ENCODE measurements at places on chromosomes 7 and 10.

GRCh38 chr7:19713676-19714075, 4.8 kb upstream of the POLR1F start:
- DNase-seq, result no peak

DNA sequence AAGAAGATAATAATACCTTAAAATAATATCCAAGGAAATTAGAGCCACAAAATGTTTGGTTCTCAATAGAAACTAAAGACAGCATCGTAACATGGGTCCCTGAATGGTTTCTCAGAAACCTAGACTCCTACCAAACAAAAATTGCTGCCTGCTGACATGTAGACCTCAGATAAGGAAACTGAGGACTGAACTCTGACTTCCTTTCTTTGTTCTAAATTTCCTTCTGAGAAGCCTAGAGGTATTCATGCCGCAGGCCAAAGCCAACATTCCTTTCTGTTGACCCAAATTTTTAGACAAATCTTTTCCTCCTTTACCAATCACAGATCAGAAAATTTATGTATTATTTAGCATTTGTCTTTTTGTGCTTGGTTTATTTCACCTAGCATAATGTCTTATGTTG, 816.7 kb upstream of the PHF14 start:
- no peak for DNase-seq

DNA sequence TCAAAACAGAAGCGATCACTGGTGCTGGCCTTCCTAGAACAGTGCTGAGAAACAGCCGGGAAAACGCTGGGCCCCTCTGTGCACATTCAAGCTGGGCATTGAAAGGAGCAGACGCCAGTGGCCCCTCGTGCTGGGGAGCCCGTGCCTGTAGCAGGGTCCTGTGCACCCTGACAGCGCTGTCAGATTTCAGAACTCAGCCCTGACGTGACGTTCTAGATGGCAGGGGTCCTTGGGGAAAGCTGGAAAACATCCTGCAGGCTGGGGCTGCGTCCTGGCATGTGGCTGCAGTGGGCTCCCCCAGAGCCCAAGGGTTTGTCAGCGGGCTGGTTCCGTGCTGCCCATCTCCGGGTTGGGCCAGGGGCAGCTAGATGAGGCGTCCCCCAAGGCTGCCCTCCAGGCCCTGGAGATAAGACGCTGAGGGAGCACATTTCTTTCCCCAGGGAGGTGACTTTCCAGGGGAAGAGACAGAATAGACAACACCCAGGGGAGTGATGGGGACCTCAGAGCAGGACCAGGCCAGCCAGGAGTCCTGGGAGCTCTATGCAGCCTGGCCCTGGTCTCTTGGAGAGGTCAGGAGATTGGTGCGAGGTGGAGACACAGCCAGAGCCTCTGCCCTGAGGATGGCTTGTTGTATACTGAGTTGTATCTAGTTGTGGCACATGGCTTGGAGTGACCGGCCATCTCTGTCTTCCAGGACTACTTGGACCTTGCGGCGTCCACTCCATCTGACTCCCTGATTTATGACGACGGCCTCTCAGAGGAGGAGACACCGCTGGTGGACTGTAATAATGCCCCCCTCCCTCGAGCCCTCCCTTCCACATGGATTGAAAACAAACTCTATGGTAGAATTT, 12.1 kb upstream of the CSGALNACT2 start:
- no peak for DNase-seq

- no peak for DNase-seq
Observed at GRCh38 chr10:72561745-72562166, 64.1 kb downstream of the MICU1 start.

DNA sequence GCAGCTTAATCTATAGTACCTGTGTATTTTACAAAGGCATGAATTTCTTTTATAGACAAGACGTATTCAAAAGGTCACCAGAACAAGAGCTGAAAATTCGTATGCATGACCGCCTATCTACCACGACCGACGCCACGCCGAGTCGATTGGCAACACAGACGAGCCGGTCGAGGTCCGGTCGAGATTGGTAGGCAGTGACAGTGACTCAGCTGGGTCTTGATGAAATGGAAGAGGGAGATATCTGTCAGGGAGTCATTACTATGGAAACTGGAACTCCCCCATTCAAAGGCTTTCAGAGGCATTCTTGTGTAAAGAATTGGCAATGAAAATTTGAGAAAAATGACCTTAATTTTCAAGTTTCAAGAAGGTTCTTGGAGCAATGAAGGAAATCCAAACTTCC, 2.1 kb downstream of the ATP5MK start:
- DNase-seq, result no peak

- no peak for DNase-seq
Observed at GRCh38 chr10:31708046-31708445, 220.6 kb downstream of the ARHGAP12 start.

DNA sequence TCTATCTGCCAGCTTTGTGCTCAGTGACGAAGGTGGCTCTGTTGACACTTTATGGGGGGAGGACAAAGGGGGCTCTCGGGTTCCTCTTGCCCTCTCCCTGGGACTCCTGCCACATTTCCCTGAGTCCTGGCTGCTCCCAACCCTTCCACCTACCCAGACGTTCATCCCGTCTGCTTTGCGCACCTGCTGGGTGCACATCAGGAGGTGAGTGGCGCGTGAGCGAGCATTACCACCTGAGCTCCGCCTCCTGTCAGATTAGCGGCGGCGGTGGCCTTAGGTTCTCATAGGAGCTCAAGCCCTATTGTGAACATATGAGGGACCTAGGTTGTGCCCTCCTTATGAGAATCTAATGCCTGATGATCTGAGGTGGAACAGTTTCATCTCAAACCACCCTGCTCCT, 137.2 kb downstream of the DYNC2I1 start:
- no peak for DNase-seq

DNA sequence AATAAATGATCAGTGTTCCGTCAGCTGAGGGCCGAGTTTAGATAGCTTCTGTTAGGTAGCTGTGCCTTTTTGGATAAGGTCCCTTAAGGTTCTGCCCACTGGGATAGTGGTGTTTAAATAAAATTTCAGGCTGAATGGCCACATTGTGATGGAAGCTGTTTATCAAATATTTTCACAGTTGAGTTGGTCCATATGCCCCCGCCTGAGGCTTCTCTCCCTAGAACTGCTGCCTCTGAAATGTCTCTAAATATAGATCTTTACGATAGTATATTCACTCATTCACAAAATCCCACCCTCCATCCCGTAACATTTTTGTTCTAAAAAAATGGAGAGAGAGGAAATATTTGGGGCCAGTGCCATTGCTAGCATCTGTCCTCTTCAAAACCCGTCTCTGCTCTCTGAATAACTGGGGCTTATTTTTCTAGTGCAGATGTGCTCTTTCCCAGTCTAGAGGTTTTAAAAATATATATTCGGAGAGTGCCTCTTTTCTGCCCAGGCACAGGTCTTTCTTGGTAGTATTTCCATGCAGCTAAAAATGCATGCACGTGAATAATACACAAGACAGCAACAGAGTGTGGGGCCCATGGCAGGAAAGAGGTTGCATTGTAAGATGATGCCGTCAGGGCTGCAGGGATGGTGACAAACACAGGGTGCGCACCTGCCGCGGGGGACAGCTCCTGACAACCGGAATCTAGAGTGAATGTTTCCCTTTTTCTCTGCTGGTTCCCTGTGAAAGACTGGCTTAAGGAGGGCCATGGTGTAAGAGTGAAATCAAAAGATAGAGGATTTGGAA, 105.4 kb upstream of the BTBD16 start:
- no peak for DNase-seq

DNA sequence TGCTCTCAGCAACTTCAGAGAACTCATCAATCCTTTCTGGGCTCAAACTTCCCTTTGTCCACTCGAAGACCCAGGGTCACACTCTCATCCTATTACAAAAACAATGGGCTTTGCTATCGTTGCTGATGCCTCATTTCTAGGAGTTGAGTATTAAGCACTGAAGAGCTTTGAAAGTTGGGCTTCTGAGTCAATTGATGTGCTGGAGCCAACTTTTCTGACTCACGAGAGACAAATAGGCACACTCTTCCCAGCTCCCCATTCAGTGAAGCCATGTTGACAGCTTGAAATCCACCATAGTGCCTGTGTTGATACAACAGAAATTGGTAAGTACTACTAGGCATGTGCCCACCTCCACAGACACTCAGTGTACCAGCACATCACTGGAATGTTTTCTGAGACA, 97.5 kb upstream of the PRSS58 start:
- no peak for DNase-seq

DNA sequence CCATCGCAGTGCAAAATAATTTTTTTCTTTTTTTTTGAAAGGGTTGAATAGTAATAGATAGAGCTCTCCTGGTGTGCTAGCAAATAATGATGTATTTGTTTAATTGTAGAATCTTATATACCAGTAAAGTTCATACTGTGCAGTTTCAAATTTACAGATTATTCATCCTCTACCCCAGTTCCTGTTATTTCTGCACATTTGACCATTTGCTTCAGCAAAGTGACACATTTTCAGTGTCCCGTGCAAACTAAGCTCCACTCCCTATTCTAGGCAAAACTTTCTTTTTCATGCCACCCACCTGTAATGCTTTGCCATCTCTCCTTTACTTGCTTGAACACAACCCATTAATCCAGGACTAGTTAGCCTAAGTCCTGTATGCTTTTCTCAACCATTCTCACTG, 43.0 kb downstream of the SHOC2 start:
- no peak for DNase-seq

GRCh38 chr10:1571587-1572237, 165.6 kb downstream of the ADARB2 start:
- no peak for DNase-seq

DNA sequence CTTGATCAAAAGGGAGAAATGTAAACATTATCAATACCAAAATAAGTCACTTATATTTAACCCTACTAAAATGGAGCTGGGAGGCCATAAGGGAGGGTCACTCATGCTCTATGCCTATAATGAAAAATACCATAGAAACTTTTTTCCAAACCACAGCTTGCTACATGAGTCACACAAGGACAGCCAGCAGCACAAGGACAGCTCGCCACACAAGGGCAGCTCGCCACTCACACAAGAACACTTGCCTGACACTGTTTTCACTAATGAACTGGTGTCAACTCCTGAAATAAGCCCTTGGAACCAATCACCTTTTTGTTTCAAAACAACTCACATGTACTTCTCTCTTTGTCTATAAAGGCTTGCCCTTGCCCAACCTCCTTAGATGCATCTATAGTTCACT, 43.3 kb downstream of the FRMPD2 start:
- DNase-seq, result no peak

DNA sequence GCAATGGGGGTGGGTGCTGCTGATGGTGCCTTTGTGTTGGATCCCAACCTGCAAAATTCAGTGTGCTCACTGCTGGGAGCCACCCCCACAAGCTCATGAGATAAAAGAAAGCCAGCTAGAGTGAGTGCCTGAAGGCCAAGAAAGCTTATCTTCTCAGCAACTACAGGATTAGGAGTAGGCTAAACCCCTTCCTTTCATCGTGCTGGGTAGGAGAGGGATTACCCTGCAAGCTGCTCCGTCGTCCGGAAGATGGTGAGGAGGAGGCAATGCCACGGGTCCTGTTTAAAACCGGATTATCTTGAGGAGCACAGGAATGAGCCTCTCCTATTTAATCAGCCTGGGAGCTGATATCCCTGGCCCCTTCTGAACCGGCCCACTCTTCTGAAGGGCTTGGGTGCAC, 258.0 kb downstream of the GALNT17 start:
- DNase-seq, result no peak

DNA sequence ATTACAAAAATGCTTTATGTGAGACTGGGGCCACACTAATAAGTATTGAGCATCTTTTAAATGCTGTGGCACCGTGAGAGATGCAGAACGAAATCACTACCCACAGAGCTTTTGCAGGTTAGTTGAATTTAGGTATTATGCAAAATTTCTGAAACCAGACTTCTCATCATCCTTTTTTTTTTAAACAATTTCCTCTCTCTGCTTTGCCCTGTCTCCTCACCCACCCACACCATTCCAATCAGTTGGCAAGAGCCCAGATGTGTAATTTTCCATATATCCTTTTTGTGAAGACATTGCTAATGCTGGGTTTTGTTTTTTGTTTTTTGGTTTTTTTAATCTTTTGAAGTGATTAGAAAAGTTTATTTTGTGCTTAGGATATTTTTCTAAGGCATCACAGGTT, 1.1 kb downstream of the YAE1 start:
- DNase-seq, result no peak

DNA sequence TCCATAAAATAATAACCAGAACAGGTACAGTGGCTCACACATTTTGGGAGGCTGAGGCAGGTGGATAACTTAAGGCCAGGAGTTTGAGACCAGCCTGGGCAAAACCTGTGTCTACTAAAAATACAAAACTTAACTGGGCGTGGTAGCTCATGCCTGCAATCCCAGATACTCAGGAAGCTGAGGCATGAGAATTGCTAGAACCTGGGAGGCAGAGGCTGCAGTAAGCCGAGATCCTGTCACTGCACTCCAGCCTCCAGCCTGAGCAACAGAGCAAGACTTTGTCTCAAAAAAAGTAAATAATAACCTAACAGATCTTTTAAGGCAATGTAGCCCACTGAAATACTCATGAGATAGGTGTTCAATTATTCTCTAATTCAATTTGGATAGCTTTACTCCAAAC, 107.1 kb upstream of the ASAH2 start:
- DNase-seq, result no peak

DNA sequence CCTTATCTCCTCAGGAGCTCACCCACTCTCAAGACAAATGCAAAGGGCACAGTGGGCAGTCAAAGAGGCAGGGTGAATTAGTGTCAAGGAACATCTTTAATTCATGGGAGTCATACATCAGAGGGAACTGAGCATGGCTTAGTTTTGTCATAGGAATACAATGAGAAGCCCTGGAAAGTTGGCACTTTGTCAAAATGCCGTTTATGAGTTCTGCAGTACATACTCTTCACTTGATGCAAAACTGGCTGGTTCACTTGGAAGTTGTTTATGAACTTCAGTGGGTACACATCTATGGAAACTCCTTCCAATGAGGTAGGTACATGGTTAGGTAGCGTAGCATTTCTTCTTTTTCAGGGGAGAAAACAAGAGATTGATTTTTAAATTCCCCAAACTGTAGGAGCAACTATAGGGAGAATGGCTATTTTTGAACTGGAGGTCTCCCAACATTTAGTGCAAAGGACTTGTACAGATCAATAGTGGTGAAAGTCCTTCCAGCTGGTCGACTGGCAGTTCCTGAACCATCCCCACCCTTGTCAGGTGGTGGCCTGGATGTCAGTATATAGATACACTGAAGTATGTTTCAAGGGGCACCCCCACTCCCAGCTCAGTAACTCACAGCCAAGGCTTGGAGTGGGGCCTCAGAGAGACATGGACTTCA, 580.5 kb downstream of the REEP3 start:
- no peak for DNase-seq

GRCh38 chr10:31001740-31002139, 29.9 kb downstream of the ZNF438 start:
- no peak for DNase-seq

All from C1 segment of cervical spinal cord (tissue), 14 donors.